ENCODE measurements at places on chromosomes 3 and 15.

GRCh38 chr3:123081718-123082369 lies 15.0 kb downstream of the PDIA5 start:
- DNase-seq, result no peak

GRCh38 chr15:43317566-43318184 lies 12.7 kb downstream of the LCMT2 start:
- DNase-seq, result no peak

DNA sequence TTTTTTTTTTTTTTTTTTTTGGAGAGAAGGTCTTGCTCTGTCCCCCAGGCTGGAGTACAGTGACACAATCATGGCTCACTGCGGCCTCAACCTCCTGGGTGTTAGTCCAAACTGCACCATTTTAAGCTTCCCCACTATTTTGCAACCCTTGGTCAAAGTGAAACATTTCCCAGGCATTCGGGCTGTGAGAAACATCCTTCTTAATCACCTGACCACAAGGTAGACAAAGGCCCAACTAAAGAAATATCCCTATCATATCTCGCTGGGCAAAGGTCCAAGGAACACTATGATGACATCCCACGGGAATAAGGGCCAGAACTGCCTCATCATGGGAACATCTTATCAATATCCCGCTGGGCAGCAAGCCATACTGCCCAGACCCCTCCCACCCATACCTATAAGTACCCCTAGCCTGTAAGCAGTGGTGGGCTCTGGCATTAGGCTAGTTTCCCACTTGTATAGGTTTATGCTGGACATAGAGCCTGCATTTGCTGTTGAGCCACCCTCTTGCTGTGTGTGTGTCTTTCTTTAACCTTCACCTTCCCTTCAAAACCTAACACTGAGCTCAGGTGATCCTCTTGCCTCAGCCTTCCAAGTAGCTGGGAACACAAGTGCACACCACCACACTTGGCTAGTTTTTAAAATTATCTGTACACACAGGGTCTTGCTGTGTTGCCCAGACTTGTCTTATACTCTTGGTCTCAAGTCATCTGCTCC lies 95.2 kb downstream of the SEMA5B start:
- DNase-seq, result no peak

DNA sequence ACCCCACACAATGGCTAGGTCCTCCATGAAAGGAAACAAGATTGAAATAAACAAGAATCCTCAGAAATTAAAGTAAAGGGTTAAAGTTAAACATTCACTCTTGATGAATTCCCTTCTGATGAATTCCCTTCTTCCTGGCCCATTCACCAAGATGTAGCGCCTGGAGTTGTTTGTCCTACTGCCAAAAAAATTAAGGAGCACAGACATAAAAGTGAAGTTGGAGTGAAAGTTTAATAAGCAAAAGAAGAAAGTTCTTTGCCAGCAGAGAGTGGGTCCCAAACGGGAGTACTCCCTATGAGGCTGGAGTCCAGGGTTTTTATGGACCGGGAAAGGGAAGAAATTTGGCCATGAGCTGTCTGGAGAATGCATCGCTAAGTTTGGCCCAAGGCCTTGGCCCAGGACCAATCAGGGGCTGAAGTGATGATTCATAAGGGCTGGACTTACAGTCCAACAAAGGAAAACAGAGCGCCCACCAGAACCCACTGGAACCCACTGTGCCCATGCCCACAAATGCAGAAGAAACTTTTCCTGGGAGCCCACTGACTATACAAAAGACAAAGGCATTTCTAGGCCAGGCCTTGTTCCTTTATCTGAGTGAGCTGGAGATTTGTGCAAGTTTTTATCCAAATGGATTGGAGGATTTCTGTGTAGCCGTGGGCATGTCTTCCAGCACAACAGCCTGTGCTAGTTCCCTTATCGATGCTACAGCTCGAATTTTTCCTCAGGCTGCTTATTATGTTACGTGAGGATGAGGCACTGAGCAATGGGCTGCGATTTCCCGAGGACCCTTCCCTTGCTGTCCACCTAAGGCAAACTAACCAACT lies 1561.6 kb downstream of the OTOL1 start:
- no peak for DNase-seq

GRCh38 chr3:141262308-141262705 lies 30.7 kb downstream of the PXYLP1 start:
- no peak for DNase-seq
